ENCODE measurements at places on chromosomes 12 and 14.

GRCh38 chr12:47611906-47612305, 93.9 kb downstream of the RPAP3 start:
- DNase-seq = no peak

GRCh38 chr14:96126339-96126782, 78.3 kb upstream of the BDKRB2 start:
- no peak for DNase-seq

DNA sequence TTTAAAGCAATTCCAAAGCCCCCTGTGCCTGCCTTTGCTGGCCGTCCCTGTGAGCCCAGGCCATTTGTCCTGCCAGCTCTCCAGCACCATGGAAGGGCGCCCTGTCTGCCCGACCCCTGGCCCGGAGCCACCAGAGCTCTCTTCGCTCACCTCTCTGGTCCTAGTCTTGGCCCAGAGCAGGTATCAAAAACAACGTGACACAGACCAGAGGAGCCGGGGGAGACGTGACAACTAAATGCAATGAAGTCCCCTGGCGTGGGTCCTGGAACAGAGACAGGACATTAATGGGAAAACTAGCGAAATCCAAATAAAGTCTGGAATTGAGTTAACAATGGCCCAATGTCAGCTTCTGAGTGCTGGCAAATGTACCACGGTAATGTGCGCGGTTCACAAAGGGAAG, 83.2 kb upstream of the DIO3 start:
- no peak for DNase-seq

DNA sequence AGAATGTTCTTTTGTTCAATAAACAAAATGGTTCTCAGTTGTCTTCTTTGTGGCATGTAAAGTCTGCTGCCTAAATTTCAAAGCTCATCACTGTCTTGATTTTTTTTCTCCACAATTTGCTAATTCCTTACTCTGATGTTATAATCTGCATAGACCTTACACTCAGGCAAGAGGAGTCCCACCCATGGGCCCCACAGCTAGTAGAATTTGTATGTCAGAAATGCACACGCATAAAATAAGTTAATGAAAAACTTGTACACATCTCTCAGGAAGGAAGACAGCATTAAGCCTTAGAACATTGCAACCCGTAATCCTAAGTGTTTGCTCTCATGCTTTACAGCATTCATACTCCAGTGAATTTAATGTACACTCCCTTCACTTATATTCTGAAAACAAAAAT, 280.8 kb downstream of the ATXN7L3B start:
- DNase-seq = no peak

DNA sequence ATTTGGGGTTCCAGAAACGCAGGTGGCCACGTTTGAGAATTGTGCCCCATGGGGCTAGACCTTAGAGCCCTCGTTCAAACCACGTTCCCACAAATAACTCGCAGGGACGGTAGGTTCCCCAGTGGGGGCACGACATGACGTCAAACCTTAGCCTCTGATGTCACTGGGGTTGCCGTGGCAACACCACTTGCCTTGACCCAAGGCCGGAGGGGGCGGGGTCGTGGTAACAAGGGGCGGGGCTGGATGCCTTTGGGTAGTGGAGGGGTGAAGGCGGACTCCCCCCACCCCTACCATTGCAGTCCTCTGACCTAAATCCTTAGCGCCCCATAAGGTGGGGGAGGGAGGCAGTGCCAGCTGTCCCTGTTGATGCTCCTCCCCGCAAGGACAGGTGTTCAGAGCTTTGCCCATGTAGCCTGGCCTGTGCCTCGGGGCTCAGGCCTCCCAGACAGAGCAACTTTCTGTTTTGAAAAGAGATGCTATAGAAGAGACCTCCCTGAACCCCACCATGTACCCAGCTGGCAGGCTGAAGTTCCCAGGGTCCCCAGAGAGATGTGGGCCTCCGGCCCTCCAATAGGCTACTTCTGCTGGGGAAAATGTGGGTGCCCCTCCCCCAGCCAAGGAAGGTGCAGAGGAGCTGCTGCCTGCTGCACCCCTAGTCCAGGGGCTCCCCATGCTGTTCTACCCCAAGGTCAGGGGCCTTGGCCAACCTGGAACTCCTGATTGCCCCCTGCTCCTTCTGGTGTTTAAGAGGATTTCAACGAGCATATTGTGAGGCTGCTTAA, 1.9 kb downstream of the FAM222A start:
- no peak for DNase-seq

- no peak for DNase-seq
These were observed 9.0 kb upstream of the IQSEC3 start for GRCh38 chr12:57539-57938.

DNA sequence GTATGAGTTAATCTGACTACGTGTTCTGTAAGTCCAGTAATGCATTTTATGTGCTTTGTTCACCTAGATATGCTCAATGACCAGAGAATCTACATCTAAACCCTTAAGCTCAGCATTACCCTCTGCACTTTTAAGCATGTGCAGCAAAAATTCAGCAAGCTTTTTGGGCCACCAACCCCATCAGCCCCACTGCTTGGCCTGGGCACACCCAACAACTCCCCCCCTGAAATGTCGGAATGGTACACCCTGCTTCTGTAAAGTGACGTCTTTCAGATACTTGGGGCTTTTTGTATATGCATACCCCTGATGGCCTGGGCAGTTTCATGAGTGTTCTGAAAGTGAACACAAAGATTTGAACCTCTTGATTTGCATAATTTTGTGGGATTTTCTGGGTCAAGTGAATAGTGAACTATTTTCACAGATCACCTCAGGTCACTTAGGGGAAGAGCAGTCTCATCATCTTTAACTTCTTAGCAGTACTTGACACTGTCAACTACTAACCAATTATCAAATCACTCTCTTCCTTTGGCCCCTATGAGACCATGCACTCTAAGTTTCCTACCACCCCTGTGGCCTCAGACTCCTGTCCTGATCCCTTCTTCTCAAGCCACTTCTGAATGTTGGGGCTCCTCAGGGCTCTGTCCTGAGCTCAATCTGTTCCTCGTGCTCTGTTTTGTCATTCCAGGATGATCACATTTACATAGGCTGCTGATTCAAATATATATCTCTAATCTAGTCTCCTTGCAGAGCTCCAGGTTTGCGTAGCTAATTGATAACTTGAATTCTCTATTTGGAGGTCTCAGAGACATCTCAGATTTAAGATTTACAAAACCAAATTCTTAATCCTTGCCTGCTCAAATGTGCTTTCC, 36.3 kb upstream of the PPM1A start:
- no peak for DNase-seq

GRCh38 chr14:104965561-104966231, 12.5 kb downstream of the AHNAK2 start:
- DNase-seq = peak; percentile 43

DNA sequence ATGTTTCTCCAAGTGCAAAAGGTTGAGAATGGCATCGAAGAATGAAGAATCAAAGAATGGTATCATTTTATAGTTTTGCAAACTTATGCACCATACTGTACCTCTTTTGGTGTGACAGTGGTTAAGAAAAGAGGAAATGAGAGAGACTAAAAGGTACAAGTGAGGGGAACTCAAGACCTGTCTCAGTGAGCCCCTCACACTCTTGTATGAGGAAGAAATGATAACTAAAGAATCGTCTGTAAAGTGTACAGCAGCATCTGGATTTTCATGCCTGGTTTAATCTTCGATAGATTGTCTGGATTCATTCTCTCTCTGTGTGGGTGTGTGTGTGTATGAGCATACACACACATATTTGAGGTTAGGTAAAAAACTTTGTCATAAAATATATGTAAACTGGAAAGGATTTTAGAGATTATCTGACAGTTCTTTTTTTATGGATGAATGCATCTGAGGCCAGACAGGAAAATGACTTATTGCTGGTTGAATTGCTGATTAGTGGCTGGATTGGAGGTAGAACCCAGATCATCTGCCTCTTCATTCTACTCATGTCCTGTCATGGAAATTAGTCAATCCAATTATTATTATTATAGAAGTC, 16.0 kb upstream of the SLC38A2 start:
- no peak for DNase-seq

- DNase-seq = peak; percentile 81
These were observed 826 bp downstream of the PRKCH start for GRCh38 chr14:61322011-61322798.
